ENCODE measurements at places on chromosomes 3 and 15. TPM values are rescaled to one million over a fixed set of nuclear protein-coding genes. Genes with fewer than 3 reads are reported as not detected.

GRCh38 chr3:67030785-67031740, 33.0 kb downstream of the KBTBD8 start:
- no peak for DNase-seq

- no peak for DNase-seq
Observed at GRCh38 chr3:143914257-143914656, 57.4 kb upstream of the DIPK2A start.

DNA sequence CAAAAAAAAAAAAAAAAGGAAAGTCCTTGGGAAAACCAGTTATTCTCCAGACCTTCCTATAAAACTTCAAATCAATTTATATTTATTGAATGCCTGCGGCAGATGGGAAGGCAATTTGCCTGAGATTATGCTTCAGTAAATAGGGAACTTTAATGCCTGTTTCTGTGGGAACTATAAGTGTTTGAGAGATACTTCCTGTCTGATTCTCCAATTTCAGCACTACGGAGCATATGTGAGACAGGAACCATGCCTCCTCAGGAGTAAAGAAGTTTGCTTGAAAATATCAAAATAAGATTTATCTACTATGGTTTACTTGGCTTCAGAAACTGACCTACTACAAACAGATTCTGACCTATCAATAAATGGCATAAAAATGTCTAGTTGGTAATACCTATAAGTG, 135.5 kb downstream of the CBLB start:
- no peak for DNase-seq

DNA sequence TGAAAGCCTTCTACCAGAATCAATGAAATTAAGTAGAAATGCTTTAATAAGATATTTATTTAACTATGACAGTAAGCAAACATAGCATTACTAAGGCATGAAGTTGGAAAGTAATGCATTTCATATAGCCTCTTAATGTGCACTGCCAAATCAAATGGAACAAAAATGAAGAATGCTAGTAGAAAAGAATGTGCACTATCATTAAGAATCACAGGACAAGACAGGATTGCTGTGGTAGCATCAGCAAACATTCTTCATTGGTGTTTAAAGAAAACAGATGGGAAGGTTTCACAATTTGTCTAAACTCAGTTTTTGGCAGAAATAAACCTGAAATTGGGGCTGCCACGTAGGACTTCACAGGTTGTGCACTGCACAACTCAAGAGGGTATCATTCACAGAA, 168.9 kb downstream of the CNTN3 start:
- DNase-seq: no peak

GRCh38 chr15:36671017-36671416, 91.6 kb downstream of the CDIN1 start:
- no peak for DNase-seq

DNA sequence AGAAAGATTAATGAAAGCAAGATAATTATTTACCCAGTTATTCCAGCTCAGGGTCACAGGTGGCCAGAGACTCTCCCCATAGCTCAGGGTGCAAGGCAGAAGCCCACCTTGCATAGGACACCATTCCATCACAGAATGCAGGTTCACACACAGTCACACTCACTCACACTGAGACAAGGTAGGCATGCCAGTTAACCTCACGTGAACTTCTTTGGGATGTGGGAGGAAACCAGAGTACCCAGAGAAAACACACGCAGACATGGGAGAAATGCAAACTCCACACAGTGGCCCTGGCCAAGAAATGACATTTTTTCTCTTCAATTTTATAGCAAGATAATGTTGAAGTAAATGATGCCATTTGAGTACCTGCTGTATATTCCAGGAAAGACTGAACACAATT, 106.7 kb downstream of the ZNF385D start:
- no peak for DNase-seq

The ST8SIA2 gene
- polyA plus RNA-seq: 5.3 TPM

All from left kidney (tissue), 8 donors.